ENCODE measurements at places on chromosomes 6 and 20.

DNA sequence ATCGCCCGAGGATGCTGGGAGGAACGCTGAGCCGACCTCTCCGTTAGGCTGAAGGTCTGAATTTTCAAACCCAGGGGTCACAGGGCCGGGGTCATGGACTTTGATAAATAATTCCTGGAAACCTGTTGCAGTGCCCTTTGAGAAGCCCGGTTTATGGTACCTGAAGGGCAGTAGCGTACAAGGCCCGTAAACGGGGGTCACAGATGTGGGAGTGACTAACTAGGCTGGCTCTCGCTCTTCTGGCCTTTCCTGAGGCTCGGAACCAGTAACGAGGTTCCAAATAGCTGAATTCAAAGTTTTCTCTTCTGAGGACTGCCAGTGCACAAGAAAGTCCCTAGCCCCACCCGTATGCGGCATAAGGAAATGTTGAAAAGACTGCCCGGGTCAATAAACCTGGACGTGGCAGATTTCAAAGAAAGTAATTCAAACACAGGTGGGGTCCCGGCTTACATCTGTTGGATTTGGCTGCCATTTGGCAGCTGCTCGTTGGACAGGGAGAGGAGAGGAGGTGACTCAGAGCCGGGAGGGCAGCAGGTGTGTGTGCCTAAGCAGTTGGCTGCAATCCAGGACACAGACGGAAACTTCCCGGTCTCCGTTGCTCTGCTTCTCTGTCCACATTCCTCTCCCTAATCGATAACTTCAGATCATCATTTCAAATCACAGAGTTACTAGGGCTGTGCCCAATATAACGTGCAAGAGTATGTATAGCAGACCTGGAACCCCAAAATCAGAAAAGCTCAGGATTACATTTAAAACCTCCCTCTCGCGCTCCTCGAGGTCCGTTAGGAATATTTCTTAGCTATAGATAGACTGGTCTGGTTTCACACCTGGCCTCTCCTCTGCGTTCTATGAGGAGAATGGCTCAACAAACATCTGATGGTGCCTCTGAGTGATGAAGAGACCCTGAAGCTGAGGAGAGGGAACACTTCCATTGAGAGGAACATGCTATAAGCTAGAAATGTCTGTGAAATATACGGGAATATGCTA, 765 bp upstream of the GMDS start:
- no peak for DNase-seq

DNA sequence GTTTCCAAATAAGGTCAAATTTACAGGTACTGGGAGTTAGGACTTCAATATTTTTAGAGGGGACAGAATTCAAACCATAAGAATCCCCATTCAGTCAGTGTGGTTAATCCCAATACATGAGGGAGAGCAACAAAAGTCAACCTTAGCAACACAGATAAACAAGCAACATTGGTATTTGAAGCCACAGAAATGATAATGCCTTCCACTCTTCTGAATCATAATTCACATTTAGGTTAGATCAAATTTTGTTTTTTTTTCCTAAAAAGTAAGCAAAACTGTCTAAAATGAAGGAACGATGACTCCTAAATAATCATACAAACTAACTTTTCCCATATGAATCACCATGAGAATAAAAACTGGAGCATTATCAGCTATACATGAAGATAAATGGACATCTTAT, 246.0 kb upstream of the TENT5A start:
- peak; percentile 67 for DNase-seq

DNA sequence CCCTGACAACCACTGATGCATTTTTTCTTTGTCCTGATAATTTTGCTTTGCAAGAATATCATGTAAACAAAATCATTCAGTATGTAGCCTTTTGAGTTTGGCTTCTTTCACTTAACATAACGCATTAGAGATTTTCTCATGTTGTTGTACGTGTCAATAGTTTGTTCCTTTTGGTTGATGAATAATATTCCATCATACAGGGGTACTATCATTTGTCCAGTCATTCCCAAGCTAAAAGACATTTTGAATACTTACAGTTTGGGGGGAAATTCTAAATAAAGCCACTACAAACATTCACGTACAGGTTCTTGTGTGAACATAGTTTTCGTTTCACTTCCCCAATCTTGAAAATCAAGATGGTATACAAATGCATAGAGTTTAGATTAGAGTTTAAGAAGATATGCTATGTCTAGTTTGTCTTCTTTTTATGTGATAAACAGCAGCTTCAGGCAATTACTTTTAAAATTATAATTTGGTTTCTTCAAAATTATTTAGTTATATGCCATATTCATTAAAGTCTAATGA, 5.2 kb downstream of the HAO1 start:
- no peak for DNase-seq

GRCh38 chr6:114304304-114304887, 38.4 kb downstream of the HS3ST5 start:
- no peak for DNase-seq

DNA sequence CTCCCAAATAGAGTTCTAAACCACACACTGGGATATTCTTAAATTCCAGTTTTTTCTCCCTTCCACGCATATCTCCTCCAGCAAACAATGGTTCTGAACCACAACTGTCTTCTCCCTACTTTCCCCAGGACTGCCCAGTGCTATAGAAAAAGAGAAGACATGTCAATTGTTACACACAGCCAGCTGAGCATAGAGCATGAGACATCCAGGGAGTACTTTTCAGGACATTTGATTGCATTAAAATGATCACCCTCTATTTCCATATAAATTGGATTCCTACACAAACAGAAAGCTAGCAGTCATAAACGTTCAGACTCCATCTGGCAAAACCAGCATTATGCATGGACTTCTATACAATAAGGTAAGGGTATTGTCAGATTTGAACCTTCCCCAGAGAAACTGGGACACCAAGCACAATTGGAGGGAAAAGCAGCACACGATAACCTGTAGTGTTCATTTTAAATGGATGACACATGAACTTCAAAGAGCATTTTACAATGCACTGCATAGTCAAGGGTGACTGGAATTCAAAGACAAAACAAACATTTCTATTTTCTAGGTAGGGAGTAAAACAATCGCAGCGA, 93.1 kb upstream of the HEY2 start:
- no peak for DNase-seq

DNA sequence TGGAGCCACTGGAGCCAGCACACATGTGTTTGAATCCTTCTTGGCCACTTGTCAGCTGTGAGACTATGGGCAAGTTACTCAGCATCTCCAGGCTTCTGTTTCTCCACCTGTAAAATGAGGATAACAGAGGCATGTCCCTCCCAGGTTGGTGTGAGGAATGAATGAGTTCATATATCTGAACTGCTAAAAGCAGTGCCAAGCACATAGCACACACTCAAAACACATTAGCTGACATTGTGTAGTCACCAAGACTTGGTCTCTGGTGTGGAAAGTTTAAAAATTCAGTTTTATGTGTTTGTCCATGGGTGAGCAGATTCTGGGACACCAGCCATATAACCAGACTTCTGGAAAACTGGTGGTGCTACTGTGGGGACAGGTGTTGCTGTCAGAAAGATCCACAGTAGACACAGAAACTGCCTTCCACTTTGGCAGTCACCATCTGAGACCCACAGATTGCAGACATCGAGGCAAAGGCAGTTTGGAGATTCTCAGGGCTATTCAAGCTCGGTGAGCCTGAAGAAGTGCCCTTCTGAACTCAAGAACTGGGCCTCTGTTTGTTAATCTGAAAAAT, 115.8 kb downstream of the MRPL14 start:
- DNase-seq: no peak

GRCh38 chr20:6651016-6651415, 116.5 kb upstream of the BMP2 start:
- DNase-seq: peak; percentile 60

DNA sequence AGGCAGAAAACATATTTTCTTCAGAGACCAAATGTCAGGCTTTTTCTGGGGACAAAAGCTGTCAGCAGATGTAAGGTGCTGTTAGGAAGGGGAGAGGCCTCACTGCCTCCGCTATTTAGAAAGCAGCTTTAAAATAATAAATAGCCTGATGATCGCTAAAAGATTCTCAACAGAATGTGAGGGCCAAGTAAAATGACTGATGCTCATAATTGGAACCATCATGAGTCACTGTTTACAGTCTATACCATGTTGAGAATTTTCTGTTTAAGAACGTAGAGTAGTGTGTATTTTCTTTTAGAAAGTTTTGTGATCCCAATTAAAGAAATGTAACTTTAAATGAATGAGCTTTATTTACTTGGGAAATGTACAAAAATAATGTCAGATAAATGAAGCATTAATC, 220.0 kb downstream of the CLIC5 start:
- DNase-seq: no peak

GRCh38 chr6:26045065-26045927, 41.9 kb upstream of the HFE start:
- peak; percentile 79 for DNase-seq

GRCh38 chr6:8857160-8857559, 421.8 kb upstream of the SLC35B3 start:
- DNase-seq: no peak

DNA sequence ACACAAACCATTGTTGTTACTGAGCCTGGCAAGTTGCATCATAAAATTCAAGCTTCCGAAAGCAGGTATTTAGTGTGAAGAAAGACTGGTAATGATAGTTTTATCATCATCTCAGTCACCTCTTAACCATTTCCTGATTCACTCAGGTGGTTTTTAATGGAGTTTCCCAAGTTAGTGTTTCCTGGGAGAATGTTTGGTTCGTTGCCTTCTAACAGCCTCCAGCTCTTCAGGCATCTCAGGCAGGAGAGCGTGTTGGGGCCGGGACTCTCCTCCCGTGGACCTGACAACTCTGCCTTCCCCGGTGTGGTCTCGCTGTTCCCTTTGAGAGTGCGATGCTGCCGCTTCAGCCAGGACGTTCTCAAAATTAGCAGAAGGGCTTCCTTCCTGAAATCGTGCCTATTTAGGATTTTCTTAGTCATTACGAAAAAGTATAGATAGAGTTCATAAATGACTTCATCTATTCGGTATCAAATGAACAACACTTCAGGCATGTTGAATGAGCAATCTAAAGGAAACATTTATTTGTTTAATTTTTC, 105.0 kb upstream of the QKI start:
- no peak for DNase-seq

DNA sequence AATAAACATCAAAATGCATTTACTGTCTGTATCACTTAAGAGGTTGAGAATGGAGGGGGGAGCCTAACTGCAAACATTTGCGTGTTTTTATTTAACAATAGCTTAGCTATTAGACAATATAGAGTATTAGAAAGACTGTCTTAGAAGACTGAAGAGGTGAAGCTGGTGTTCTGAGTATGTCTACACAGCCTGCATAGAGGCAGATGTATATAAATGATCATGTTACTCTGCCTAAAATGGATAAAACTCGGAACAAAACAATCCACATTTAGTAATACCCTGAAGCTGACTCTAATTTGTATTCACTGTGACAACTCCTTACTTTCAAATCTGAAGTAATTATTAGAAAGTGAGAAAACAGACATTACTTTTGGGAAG, 181.9 kb downstream of the GMPR start:
- DNase-seq: no peak

GRCh38 chr6:118697554-118697953, 46.2 kb upstream of the CEP85L start:
- DNase-seq: no peak

- no peak for DNase-seq
Observed at GRCh38 chr6:17442196-17442595, 48.8 kb downstream of the CAP2 start.

DNA sequence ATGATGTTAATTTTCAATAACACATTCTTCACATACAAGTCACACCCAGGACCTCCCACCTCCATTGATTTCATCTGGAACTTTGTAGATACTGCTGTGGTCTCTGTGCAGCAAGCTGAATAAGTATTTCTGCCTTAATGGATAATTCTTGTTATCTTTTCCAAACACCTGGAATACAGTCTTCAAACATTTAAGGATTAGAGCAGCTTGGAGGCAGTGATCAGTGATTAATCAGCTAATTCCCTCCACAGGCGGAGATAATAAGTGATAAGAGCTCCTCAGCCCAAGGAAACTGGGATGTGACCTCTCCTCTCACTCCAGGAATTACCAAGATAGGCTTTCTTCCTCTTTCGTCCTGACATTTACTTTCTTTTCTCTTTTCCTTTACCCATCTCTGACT, 110.7 kb downstream of the FIG4 start:
- DNase-seq: no peak

GRCh38 chr6:128365520-128366160, 154.8 kb downstream of the PTPRK start:
- no peak for DNase-seq

- DNase-seq: no peak
Observed at GRCh38 chr6:128005009-128005408, 104.2 kb upstream of the THEMIS start.

All from GM04503 (cell line).